ENCODE measurements at places on chromosomes 2 and 18.

DNA sequence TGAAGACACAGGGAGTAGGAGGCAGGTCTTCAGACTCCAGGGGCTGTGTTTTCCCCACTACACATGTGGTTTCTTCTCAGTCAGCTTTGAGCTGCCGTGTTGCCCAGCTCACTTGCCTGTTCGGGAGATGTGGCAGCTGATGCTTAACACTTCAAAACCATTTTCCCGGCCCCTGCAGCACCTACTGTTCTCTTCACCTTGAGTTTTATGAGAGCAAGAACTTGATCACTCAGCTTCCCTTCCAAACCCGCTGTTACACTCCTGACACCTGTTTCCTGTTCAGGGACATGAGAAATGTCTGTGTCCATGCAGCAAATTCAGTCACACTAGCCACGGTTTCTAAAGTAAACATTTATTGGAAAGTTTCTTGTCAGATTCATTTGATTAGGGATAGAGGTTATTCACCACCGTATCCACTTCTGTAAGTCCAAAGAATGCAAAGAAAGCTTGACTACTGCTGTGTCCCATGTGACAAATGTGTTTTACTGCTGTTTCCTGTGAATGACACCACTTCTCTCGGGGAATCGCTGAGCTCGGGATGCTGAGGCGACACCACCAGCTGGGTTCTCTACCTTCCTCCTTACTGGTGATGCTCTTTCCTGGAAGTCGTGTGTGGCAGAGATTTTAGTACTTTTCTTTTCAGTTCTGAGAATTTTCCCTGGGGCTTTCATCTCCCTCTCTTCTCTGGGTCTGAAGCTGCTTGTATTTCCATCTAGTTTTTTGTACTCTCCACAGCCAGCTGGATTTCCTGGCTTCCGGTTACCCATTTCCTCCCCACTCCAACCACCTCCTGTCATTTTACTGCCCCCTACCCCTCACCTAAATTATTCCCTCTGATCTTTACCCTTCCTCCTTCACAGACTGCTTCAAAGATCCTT is 91.7 kb downstream of the KLF7 start:
- no peak for DNase-seq

GRCh38 chr2:204900487-204900886 is 355.2 kb downstream of the PARD3B start:
- DNase-seq = no peak

GRCh38 chr2:624551-625347 is 52.5 kb downstream of the TMEM18 start:
- no peak for DNase-seq

DNA sequence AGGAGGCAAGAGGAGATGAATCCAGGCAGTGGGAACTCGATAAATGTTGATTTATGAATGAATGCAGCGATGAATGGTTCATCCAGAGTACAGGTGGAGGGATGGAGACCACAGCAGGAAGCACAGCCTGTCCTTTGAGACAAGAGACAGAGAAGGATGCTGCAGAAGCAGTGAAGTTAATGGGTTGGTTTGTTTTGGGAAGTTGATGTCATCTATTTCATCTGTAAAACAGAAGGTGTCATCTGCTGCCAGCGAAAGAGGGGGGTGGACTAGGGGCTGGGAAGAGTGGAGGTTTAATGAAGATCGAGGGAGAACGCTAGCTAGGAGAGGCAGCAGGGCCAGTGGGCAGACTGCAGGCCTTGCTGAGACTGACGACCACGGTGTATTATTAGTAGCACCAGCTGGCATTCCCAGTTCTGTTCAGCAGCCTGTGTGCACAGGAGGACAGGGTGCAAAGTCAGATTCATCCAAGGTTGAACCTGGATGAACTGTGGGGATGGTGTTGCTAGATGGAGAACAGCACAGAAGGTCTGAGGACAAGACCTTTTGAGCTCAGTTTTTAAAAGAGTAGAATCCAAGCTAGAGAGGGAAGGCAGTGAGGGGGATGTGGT is 120.3 kb upstream of the CAPN13 start:
- DNase-seq = no peak

GRCh38 chr2:99448556-99448955 is 41.3 kb downstream of the REV1 start:
- no peak for DNase-seq

- DNase-seq = no peak
Observed at GRCh38 chr2:8475349-8476031, 206.4 kb upstream of the ID2 start.

- DNase-seq = peak; percentile 54
Observed at GRCh38 chr18:26777351-26778053, 88.0 kb downstream of the AQP4 start.

Measured in left renal pelvis (tissue), 4 donors.